Kidney (tissue), 22 donors: ENCODE measurements at places on chromosomes 13 and 19. TPM values are rescaled to one million over a fixed set of nuclear protein-coding genes. Genes with fewer than 3 reads are reported as not detected.
A peak's percentile ranks its signal among the peaks of the same experiment; 100 is the strongest.

TMEM145 gene
- not detected for polyA plus RNA-seq

HIF3A gene
- polyA plus RNA-seq: 3.3 TPM

YIF1B gene
- 62.7 TPM for polyA plus RNA-seq

ZNF730 gene
- polyA plus RNA-seq: not detected

TMC4 gene
- polyA plus RNA-seq: 64.6 TPM

CYP2S1 gene
- polyA plus RNA-seq: 0.97 TPM

RYR1 gene
- 0.69 TPM for polyA plus RNA-seq

GRAMD1A gene
- 29.8 TPM for polyA plus RNA-seq

SLITRK5 gene
- not detected for polyA plus RNA-seq

ANKRD10 gene
- polyA plus RNA-seq: 64.9 TPM

CEP89 gene
- polyA plus RNA-seq: 12.4 TPM

BRME1 gene
- polyA plus RNA-seq: 1.5 TPM

ZNF234 gene
- polyA plus RNA-seq: 3.2 TPM

IL4I1 gene
- polyA plus RNA-seq: 0.82 TPM

ZNF100 gene
- 1.1 TPM for polyA plus RNA-seq

ATP8A2 gene
- polyA plus RNA-seq: 0.73 TPM

ZNF83 gene
- 51.8 TPM for polyA plus RNA-seq

GFY gene
- not detected for polyA plus RNA-seq

KLF1 gene
- polyA plus RNA-seq: not detected

ANO8 gene
- polyA plus RNA-seq: 3.0 TPM

PTGIR gene
- 7.5 TPM for polyA plus RNA-seq

SIGLEC12 gene
- polyA plus RNA-seq: not detected

FAM124A gene
- 7.7 TPM for polyA plus RNA-seq

WDR87 gene
- not detected for polyA plus RNA-seq

- peak; percentile 64 for DNase-seq
Observed at GRCh38 chr19:8654591-8655339, 24.3 kb downstream of the NFILZ start.

- DNase-seq: no peak
Observed at GRCh38 chr19:554817-555216, 11.0 kb downstream of the GZMM start.

- DNase-seq: no peak
Observed at GRCh38 chr13:112924365-112924764, 44.6 kb upstream of the MCF2L start.

- DNase-seq: peak; percentile 91
Observed at GRCh38 chr19:48837051-48837524, 797 bp upstream of the HSD17B14 start.

- DNase-seq: no peak
Observed at GRCh38 chr13:52003541-52003940, 7.7 kb downstream of the ATP7B start.

DNA sequence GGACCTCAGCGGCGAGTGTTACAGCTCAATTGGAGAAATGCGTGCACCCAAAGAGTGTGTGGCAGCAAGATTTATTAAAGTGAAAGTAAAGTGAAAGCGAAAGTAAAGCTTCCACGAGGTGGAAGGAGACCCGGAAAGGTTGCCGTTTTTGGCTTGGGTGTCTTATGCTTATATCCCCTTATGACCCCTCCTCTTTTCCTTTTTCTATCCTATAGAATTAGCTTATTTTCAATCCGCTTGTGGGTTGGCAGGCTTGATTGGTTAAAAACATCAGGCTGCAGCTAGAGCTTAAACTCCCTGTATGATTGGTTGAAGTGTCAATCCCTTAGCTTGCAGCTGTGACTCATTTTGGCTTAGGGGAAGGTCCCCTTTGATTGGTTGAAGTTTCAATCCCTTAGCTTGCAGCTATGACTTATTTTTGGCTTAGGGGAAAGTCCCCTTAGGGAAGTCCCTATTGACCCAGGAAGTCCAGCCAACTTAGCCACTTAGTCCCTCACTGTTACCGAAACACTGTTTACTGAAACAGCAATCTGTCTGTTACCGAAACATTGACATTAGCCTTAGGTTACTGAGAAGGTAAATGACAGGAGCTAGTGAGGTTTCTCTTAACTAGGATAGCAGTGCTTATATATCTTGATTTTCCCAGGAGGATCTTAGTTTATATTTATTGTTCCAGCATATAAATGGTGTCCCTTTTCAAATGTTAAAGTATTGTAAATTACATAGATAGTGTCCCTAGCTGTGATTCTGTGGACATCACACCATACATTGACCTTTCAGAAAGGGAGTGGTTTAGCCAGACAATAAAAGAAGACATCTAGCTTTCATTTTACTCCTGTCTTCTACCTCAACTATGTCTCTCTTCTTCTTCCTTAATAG lies 575.8 kb downstream of the DACH1 start:
- DNase-seq: no peak

GRCh38 chr13:27158335-27158734 lies 13.3 kb downstream of the USP12 start:
- DNase-seq: no peak

DNA sequence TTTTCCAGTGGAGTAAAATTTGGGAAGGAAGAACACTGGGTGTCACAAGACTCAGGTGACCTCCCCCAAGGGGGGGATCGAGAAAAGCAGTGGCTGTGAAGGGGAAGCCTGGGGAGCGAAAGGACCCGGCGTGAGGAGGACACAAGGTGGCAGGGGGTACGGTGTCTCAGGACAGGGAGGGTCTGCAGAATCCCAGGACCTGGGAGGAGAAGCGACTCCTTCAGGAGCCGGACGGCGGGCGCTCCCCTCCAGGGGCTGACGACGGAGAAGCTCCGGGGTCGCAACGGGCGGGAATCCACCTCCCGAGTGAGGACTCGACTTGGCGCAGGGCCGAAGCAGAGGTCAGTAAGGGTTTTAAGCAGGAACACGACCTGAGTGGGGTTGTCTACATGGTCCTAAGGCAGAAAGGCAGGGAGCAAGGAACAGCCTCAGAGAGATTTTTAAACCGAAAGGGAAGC lies 529 bp downstream of the ZNF836 start:
- DNase-seq: peak; percentile 56

DNA sequence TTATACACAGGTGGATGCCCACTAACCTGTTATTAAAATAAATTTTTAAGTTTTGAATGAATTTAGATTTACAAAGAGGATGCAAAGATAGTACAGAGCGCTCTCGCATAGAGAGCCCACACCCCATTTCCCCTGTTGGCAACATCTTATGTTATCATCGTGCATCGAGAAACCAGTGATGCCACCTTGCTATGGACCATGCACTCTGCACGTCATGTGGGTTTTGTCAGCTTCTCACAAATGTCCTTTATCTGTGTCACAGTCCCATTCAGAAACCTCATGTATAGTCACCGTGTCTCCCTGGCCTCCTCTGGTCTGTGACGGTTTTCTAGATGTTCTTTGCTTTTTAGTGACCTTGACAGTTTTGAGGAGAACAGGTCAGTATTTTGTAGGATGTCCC lies 60.0 kb downstream of the ING1 start:
- no peak for DNase-seq

- peak; percentile 91 for DNase-seq
Observed at GRCh38 chr19:6736169-6736916, 1.0 kb downstream of the GPR108 start.

- peak; percentile 16 for DNase-seq
Observed at GRCh38 chr13:102399791-102400674, 1.8 kb downstream of the FGF14 start.

DNA sequence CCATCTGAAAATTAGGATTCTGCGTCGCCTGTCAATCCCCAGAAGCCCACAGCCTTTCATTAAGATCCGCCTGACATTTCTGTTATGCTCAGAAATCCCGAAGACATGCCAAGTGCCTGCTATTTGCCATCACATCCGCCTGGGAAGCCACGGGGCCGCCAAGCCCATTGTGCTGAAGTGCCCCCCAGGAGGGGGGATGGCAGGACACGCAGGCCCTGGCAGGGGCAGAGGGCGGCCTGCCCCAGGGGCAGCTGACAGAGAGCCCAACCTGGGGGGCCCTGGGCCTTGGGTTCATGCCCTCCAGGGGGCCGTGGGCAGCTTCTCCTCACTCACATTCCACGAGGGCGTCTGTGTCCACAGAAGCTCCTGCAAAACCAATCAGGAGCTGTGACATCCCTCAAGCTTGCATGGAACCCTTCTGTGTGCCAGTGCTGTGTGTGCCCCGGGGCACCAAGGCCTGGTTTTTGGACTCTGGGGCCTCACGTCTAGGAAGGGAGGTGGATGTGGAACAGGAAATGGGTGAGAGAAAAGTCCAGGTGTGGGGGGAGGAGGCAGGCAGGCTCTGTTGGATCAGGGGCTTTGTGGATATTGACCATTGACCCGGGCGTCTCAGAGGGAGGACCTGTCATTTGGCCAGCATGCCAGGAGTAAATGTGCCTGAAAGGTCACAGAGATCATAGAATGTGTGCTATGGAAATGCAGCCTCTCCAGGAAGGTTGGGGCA lies 122.9 kb downstream of the URI1 start:
- DNase-seq: no peak

GRCh38 chr13:30997697-30998096 lies 65.2 kb downstream of the TEX26 start:
- no peak for DNase-seq

GRCh38 chr19:56321254-56321988 lies 6.8 kb upstream of the ZSCAN5A start:
- DNase-seq: no peak

GRCh38 chr13:66585669-66586203 lies 644.4 kb downstream of the PCDH9 start:
- peak; percentile 2 for DNase-seq

DNA sequence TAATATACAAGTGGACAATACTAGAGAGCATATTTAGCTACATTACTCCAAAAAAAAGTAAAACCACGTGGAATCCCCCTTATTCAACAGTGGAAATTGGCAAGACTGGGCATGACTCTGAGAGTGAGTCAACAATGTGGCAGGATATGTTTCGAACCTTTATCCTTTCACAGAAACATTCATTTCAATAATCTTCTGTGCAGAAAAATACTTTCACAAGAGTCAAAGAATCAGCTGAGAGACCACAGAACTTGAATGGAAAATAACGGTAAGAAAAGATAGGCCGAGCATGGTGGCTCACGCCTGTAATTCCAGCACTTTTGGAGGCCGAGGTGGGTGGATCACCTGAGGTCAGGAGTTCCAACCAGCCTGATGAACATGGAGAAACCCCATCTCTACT lies 25.1 kb upstream of the CD70 start:
- no peak for DNase-seq

DNA sequence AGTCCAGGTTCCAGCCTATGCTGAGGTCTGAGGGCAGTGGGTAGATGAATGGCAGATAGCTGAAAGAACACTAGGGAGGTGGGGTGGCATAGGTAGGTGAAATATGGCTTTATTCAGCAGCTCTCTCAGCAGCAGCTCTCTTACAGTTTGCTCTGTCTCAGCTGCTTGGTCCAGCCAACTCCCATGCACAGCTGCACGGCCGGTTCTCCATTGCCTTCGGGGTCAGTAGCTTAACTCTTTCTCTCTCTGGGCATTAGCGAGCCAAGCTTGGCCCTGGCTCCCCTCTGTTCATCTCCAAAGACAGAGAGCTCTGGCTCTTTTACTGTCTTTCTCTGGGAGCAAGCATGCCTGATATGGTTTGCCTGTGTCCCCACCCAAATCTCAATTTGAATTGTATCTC lies 151.9 kb downstream of the MYO16 start:
- no peak for DNase-seq

DNA sequence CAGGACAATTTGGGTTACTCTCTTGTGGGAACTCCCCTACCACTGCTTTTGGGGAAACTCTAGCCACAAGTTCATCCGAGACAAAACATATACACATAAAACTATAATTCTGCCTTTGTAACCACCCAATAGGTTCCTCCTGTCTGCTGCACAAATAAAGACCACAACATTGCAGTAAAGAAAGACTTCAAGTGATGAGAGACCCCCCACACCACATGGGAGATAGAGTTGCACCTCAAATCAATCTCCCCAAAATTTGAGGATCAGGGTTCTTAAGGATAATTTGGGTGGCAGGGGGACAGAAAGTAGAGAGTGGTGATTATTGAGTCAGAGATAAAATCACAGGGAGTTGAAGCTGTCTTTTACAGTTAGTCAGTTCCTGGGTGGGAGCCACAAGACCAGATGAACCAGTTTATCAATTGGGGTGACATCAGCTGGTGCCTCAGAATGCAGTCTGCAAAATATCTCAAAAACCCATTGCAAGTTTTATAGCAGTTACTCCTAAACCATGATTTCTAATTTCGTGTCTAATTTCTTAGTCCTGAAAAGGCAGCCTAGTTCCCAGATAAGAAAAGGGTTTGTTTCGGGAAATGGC lies 1348.5 kb downstream of the PCDH9 start:
- no peak for DNase-seq

- no peak for DNase-seq
Observed at GRCh38 chr19:14054721-14055120, 7.2 kb downstream of the PALM3 start.

- peak; percentile 56 for DNase-seq
Observed at GRCh38 chr13:58830841-58831240, 1199.3 kb downstream of the PCDH17 start.

- no peak for DNase-seq
Observed at GRCh38 chr13:30870049-30870884, 35.8 kb upstream of the MEDAG start.

DNA sequence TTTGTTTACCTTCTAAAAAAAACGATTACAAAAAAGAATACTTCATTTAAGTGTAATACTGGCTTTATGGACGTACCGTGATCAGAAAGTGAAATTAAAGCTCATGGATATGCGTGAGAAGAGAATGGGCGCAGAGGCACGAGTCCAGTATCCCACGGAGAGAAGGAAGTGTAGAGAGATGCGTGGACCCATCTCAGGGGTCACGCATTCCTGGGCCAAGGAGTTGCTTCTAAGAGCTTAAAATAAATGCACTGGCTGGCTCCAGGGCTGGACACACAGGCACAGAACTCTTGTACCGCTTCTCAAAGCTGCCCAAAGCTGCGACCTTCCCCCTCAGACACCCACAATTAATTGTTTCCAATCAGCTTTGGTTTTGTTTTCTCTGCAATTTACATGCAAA lies 8.7 kb upstream of the SPC24 start:
- DNase-seq: no peak

DNA sequence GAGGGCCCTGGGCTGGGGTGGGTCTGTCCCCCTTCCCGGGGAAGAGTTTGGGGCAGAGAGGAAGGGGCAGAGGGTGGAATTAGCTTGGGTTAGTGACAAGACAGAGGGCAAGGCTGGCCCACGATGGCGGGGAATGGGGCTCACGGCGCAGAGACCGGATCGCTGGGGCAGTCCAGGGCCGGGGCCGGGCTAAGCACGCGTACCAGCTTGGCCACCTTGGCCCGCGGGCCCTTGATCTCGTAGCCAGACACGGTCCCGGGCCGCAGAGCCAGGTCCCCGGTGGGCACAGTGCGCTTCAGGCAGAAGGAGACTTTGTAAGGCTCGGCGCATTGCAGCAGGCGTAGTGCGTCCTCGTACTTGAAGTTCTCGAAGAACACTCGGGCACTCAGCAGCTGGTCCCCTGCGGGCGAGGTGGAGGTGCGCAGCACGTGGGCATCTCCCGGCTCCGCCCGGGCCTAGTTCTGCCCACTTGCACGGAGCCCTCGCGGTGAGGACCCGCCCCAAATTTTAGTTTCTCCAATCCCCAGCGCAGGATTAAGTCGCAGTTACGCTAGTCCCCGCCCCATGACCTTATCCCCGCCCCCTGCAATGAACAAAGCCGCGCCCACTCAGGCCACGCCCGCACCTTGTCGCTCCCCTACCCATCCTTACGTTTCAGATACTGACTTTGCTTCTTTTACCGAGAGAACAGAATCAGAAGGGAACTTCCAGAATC lies 8.6 kb upstream of the HIPK4 start:
- DNase-seq: no peak
